Nasal cavity respiratory epithelium epithelial cell of viscerocranial mucosa (primary cell): ENCODE measurements at places on chromosomes 3 and 15. TPM values are rescaled to one million over a fixed set of nuclear protein-coding genes. Genes with fewer than 3 reads are reported as not detected.

FEZF2 gene
- total RNA-seq, result not detected in 2 replicates

CDHR4 gene
- total RNA-seq, result not detected in 2 replicates

CD86 gene
- total RNA-seq, result 0.07 TPM in 1 of 2 replicates, not detected in the other

TRIM42 gene
- not detected in 2 replicates for total RNA-seq

PTX3 gene
- 1.7 and 7.5 TPM in 2 replicates for total RNA-seq

LDHAL6B gene
- total RNA-seq, result not detected in 2 replicates

ANKUB1 gene
- total RNA-seq, result 0.34 and 4.1 TPM in 2 replicates

MCCC1 gene
- total RNA-seq, result 16.7 and 21.9 TPM in 2 replicates

TRH gene
- not detected in 2 replicates for total RNA-seq

GOLGA6A gene
- under 0.01 and 0.07 TPM in 2 replicates for total RNA-seq

ACAN gene
- not detected in 2 replicates for total RNA-seq

ITPKA gene
- total RNA-seq, result 1.00 and 1.7 TPM in 2 replicates

IL16 gene
- under 0.01 and 0.07 TPM in 2 replicates for total RNA-seq

MGLL gene
- total RNA-seq, result 35.9 and 62.9 TPM in 2 replicates

EOMES gene
- 0.34 TPM in 1 of 2 replicates, not detected in the other for total RNA-seq
